ENCODE measurements at places on chromosomes 12 and 14.

DNA sequence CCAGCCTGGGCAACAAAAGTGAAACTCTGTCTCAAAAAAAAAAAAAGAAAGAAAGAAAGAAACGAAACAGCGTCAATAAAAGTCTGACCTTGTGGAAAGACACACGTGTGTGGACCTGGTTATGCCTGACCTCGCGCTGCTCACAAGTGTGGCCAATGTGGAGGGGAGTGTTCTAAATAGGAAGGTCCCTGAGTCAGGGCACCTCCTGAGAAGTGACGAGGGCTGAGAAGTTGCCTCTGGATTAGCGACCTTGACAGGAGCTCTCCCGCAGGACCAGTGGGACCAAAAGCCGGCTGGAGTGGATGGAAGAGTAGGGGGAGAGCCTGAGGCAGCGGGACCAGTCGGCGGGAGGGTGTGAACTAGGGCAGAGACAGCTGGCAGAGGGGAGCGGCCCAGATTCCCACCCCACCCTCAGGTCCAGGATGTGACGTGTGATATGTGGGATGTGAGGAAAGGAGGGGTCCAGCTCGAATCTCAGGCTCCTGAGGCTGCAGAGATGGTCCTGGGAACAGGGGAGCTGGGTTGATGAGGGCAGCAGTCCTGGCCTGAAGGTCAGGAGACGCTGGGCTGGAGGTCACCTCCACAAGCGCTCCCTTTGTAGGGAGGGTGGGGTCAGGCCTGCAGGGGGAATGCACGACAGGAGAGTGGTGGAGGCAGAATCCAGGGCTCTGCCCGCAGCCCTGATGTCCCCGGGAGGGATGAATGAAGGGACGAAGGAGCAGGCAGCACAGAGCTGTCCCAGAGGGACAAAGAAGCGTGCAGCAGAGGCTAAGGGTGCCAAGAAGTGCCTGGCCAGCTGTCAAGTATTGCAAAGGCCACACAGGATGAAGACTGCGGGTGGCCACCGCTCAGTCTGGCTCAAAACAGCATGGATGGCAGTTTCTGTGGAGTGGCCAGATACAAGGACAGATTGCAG, 24.8 kb upstream of the GPR68 start:
- DNase-seq: no peak

GRCh38 chr12:67427336-67427735, 158.2 kb downstream of the CAND1 start:
- DNase-seq: no peak

DNA sequence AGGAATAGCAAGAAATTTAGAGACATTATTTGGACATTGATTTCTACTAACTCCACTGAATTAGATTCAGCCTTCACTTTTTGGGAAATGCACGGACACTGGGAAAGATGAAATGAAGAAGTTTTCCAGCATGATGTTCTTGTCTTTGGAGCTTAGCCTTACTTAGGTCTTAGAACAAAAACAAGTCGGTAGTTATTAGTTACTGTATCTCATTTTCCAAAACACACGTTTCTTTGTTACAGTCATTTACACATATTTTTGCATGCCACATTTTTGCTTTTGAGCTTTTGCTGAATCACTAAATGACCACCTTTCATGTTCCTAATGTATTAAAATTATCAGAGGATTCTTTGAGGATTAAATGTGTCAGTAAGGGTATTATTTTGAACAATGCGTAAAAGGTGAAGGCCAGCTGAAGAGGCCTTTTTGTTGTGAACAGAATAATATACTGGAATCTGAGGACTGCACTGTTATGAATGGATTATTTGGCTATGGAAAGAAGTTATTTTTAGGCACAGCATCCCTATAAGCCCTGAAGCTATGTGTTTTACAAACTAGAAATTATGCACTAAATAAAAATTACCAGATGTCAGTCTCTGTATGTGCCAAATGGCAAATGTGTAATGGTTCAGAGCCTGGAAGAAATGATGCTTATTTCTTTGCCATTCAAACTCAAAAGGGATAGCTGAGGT, 138.2 kb downstream of the SRGAP1 start:
- no peak for DNase-seq

- no peak for DNase-seq
Observed at GRCh38 chr14:105588236-105588860, 62.0 kb downstream of the TMEM121 start.

DNA sequence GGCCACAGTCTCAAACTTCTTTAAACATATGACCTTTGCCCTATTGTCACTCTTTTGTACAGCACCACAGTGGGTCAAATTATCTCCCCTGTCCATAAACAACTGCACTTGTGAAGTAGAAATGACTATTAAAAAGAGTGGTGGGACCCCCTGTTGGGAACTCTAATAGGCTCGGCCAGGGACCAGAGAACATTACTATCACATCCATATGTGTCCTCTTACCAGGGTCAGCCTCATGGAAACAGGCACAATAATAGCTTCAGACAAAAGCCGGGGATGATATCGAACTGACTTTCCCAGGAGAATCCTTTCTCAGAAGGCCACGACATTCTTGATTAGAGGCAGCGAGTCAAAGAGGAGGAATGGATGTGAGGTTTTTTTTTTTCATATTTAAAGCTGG, 96.6 kb downstream of the NKX2-1 start:
- no peak for DNase-seq

DNA sequence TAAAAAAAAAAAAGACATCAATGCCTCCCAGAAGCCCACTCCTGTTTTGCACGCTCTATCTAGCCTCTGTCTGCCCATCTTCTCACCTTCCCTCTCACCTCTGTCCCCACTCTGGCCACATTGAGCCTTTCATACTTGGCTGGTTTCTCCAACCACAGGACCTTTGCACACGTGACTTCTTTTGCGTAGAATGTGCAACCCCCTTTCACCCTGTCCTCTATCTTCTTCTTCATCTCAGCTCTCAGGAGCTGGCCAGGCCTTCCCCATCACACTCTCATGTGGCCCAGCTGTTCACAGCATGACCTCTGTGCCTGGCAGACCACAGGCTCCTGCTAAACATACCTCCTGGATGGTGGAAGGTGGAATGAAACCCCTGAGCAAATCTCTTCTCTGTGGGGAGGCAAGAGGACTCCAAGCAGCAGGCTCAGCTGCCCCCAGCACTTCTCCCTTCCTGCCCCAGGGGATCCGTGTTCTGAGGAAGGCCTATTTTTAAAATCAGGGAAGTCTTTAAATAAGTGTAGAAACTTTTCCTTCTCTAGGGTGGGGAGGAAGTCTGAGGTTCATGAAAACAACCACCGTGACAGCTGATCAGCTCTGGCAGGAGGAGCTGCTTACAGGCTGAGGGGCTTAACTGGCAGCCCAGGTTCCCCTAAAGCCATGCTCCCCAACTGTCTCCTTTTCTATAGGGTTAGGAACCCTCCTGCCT, 11.6 kb downstream of the HVCN1 start:
- DNase-seq: no peak

DNA sequence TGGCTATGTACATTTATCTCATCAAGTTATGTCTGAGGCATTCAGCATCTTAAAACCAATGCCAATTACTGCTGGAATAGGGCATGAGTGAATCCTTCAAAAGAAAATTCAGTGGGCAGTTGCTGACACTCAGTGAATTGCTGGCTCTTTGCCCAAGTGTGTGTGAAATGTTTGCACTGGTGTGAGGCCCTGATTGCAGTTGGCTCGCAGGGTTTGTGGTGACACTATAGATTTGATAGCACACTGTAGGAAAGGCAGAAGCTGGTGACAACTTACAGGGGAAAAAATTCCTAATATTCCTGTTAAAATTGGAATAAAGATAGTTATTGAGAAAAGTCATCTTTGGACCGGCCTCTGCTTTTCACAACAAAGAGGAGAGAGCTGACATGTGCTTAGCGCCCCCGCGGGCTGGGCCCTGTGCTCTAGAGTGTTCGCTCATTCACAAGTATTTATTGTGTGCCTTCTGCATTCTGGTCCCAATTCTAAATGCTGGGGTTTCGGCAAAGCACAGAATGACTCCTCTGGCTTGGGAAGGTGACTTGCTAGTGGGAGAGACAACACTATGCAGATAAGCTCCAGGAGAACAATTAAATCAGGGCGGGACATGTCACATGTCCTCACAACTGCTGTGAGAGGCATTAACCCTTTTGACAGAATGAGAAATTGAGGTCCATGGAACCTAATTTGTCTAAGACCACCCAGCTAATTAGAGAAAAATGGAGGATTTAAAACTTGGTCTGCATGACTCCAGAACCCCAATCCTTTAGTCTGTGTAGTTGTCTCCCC, 418.7 kb downstream of the NPAS3 start:
- peak; percentile 16 for DNase-seq

- no peak for DNase-seq
Observed at GRCh38 chr14:30277268-30277667, 281.7 kb upstream of the G2E3 start.

- DNase-seq: no peak
Observed at GRCh38 chr12:81949841-81950308, 190.7 kb upstream of the PPFIA2 start.

DNA sequence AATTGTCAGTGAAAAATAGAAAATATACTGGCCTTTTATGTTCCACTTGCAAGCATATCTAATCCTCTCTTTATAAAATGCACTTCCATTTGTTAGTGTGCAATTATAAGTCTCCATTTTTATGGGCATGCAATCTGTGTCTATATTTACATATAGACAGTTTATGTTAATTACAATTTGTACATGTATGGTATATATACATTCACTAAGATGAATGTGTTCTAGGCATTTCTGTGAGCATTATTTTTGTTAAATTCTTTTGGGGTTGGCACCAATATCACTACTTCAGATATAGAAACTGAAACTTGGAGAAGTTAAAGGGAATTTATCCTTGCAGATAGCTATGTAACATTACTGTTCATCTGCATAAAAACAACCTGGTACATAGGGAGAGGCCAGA, 470.8 kb upstream of the LMO3 start:
- DNase-seq: no peak

GRCh38 chr14:54674046-54674741, 107.3 kb downstream of the SAMD4A start:
- no peak for DNase-seq

- no peak for DNase-seq
Observed at GRCh38 chr12:2940564-2940963, 18.6 kb upstream of the TEAD4 start.

DNA sequence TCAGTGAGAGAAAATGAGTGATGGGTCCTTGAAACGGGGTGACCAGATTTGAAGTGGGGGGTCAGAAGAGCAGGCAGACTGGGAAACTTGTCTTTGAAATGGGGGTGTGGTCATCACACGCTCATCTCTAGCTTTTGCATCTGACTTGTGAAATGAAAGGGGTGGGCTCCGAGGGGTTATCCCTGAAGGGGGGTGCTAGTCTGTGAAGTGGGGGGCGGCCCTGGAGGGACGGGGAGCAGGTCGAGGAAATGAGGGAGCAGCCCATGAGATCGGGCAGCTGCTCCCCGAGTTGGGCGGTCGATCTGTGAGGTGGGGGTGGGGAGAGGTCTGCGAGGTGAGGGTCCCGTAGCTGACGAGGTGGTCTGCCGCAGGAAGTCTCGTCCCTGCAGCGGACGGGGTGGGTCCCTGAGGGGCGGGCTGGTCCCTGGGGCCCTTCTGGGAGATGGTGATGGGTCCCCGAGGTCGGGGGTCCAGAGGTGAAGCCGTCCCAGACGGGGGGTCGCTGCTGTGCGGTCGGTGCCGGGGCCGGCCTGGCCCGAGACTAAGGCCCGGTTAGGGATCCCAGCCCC, 542 bp downstream of the PXN start:
- no peak for DNase-seq

DNA sequence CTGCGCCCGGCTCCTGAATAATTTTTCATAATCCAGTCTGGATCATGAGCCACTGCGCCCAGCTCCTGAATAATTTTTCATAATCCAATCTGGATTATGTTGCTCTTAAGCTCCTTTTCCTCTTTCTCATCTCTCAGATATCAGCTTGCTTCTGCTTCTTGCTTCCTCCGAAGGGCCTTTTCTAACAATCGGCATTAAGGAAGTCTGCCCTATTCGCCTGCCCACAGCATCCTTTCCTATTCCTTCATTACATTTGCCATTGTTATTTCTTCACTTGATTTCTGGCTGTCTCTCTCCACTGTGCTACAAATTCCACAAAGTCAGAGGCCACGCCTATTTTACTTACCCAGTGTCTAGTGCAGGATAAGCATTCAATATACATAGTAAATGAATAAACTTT, 83.5 kb downstream of the TTC7B start:
- no peak for DNase-seq

DNA sequence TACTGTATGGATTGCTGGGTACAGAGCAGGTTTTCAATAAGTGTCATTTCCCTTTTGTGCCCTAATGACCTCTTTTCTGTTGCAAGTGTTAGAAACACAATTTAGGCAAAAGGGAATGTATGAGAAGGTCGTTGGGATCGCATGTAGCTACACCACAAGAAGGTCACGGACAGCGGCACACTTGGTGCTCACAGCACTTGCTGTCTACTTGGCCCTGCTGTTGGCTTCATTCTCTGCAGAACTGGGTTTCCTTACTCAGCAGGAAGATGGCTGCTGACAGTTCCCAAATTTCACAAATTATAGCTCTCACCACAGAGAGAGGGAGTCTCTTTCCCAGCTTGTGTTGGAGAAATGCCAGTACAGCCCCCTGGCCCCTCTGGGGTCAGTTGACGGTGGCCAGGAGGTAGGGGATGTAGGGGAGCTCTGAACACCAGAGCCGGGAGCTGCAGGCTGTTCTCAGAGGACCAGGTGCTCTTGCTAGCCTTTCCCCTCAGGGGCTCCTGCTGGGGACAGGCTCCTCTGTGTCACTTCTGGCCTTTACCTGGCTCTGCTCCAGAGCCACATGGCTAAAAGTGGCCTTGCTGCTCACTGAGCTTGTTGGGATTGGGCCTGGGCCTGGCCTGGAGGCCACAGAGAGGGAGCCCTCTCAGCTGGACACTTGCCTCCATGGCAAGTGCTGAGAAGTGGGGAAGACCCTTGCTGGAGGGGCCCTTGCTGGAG, 50.9 kb upstream of the BCL7A start:
- no peak for DNase-seq

- DNase-seq: peak; percentile 62
Observed at GRCh38 chr12:70243510-70244371, 508 bp downstream of the CNOT2 start.

GRCh38 chr14:83556065-83556464, 1973.9 kb upstream of the FLRT2 start:
- no peak for DNase-seq

Data from NCI-H510A (cell line).